Right forelimb (tissue), 1 donor: ENCODE measurements at places on chromosomes 13 and 19.
A peak's percentile ranks its signal among the peaks of the same experiment; 100 is the strongest.

DNA sequence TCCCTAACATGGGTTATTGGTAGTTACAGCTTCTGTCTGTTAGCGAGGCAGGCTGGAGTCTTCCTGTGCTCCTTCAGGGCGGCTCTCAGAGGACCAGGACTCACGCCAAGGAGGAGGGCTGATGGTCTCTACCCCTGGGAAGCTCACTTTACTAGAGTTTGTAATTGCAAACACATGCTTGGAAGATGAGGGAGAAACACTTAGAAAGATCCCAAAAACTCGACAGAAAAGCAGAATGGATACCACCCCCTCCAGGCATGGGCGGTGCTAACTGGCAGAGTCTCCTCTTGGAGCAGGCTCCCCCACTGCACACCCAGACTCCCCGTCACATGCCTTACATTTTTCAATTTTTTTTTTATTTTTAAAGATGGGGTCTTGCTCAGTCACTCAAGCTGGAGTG lies 62.0 kb downstream of the PARP4 start:
- DNase-seq, result peak; percentile 60

GRCh38 chr19:57583104-57583520 lies 833 bp upstream of the ZIK1 start:
- no peak for DNase-seq

- DNase-seq, result peak; percentile 56
Observed at GRCh38 chr13:76992548-76993001, 694 bp downstream of the CLN5 start.

DNA sequence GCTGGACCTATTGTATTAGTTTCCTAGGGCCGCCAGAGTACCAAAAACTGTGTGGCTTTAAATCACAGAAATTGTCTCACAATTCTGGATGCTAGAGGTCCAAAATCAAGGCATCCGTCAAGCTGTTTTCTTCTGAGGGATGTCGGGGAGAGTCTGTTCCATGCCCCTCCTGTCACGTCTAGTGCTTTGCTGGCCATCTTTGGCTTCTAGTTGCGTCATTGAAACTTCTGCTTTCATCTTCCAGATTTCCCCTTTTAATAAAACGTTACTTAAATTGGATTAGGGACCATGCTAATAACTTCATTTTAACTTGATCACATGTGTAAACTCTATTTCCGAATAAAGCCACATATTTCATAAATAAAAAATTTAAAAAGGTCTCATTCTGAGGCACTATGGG lies 47.5 kb downstream of the TRPM4 start:
- no peak for DNase-seq

GRCh38 chr13:64551755-64552154 lies 2678.4 kb downstream of the PCDH9 start:
- DNase-seq, result no peak
